A549 treated with Hydrocortisone at 1 μM for 4 hours (cell line): ENCODE measurements at places on chromosomes 2 and 18. TPM values are rescaled to one million over a fixed set of nuclear protein-coding genes. Genes with fewer than 3 reads are reported as not detected.

MCFD2 gene
- total RNA-seq, result 90.3 to 133 TPM (median 106 TPM) in 5 replicates

ZNF892 gene
- 0.23 to 0.91 TPM (median 0.60 TPM) in 5 replicates for total RNA-seq

ABCG8 gene
- total RNA-seq, result 0.01 TPM in 1 of 5 replicates, not detected in the others

NT5C1B gene
- not detected in 5 replicates for total RNA-seq

GLI2 gene
- 17.3 to 24.6 TPM (median 22.1 TPM) in 5 replicates for total RNA-seq

UGT1A5 gene
- total RNA-seq, result 0.08 to 0.13 TPM in 2 of 5 replicates, not detected in the others

ATP6V1B1 gene
- total RNA-seq, result 1.9 to 3.6 TPM (median 2.5 TPM) in 5 replicates

MPP4 gene
- 0.03 to 0.15 TPM (median 0.07 TPM) in 5 replicates for total RNA-seq

VRK2 gene
- 26.1 to 36.1 TPM (median 28.2 TPM) in 5 replicates for total RNA-seq

SLC19A3 gene
- total RNA-seq, result 2.1 to 2.6 TPM (median 2.4 TPM) in 5 replicates

ELOA2 gene
- not detected in 5 replicates for total RNA-seq

LRATD1 gene
- 0.05 to 0.10 TPM (median 0.10 TPM) in 5 replicates for total RNA-seq

SLC40A1 gene
- 1.5 to 2.9 TPM (median 1.6 TPM) in 5 replicates for total RNA-seq

RIT2 gene
- total RNA-seq, result not detected in 5 replicates

MARCHF4 gene
- 23.4 to 28.5 TPM (median 26.3 TPM) in 5 replicates for total RNA-seq

FHL2 gene
- 54.4 to 65.3 TPM (median 59.1 TPM) in 5 replicates for total RNA-seq
